ENCODE measurements at places on chromosomes 5 and 9.

GRCh38 chr9:14213504-14213903 lies 100.4 kb downstream of the NFIB start:
- no peak for DNase-seq

- no peak for DNase-seq
Observed at GRCh38 chr5:56071470-56071869, 76.7 kb upstream of the IL6ST start.

GRCh38 chr5:78971998-78972397 lies 13.1 kb downstream of the ARSB start:
- no peak for DNase-seq

- no peak for DNase-seq
Observed at GRCh38 chr5:138018849-138019248, 14.0 kb downstream of the FAM13B start.

DNA sequence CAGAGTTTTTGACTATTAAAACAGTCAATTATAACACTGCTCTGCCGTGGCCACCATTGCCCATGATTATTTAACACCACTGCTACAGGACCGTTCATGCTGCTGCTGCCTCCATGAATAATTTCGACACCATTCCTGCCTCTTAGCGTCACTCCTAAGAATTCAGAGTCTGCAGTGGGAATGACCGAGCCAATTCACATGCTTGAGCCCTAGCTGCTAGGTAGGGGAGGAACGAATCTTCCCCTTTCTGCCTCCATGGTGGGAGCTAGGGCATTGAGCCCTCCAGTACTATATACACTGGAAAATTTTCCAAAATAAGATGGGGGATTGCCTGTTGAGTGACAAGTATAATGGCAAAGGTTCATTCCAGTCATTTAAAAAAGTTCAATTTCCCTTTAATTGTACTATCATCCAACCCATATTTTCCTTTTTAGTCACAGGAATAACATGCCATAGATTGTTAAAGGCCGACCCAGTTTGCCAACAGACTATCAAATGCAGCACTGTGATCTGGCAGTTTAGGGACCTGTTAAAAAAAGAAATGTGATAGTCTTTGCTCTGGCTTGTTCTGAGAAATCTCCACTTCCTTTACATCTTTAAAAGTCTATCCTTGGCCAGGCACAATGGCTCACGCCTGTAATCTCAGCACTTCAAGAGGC lies 13.5 kb upstream of the B4GALT1 start:
- no peak for DNase-seq

GRCh38 chr5:128777052-128777451 lies 188.2 kb upstream of the SLC27A6 start:
- no peak for DNase-seq

GRCh38 chr5:173056783-173057061 lies 570 bp downstream of the CREBRF start:
- no peak for DNase-seq

GRCh38 chr9:72576087-72576486 lies 54.7 kb downstream of the TMC1 start:
- DNase-seq, result no peak

- DNase-seq, result no peak
Observed at GRCh38 chr9:26561928-26562327, 330.7 kb downstream of the CAAP1 start.

DNA sequence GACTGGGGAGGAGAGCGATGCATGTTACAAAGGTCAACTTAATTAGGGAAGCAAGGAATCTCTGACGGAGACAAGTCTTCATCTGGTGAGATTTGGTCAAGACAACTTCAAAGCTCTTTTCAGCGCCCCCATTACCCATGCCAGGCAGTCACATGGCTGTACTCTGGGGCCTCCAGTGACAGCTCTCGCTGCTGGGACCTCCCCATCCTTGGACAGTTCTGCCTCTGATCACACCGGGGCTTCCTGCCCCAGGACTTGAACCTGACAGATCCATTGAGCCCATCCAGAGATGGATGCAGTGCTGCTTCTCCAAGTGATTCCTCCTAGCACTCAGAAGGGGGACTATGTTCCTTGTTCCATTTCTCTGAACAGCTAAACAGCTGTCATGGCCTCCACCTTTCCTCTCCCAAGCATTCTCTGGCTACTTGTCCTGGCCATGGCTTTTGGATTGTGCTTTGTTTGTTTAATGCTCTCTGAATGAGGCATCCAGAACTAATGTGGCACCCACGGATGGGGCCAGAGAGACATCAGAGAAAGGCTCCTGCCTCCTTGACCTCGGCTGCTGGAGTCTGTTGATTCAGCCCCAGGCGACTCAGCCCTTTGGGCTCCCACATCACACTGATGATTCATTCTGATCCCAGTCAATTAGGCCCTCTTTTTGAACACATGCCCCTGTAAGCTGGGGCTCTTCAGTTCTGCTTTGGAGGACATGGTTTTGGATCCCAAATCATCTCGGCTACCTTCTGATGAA lies 122.1 kb upstream of the ADAMTS16 start:
- DNase-seq, result no peak

GRCh38 chr5:56311306-56311905 lies 78.3 kb upstream of the ANKRD55 start:
- DNase-seq, result no peak

- no peak for DNase-seq
Observed at GRCh38 chr5:83026930-83027687, 50.1 kb downstream of the TMEM167A start.

DNA sequence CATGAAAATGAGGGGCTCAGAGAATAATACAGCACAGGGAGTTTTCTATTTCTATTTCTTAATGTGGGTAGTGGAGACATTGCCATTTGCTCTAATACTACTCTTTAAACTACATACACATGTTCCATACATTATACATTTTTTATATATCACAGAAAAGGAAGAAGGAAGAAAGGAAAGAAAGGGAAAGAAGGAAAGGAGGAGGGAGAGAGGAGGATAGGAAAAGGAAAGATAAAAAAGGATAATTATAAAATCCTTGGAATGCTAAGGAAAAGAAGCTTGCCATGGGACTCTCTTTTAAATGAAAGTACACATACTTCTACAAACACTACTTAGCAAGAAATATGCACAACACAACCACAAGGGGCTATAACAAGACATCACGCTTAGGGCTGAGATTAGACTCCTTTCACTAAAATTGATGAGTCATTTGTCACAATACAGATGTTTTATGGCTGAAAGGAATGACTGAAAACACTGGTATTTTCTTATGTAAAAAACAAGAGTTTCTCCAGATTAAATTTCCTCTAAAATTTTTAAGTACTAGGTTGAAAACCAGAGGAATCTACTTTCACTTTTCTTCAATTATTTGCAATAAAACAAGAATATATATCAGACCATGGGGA lies 219.8 kb downstream of the ARL15 start:
- no peak for DNase-seq

DNA sequence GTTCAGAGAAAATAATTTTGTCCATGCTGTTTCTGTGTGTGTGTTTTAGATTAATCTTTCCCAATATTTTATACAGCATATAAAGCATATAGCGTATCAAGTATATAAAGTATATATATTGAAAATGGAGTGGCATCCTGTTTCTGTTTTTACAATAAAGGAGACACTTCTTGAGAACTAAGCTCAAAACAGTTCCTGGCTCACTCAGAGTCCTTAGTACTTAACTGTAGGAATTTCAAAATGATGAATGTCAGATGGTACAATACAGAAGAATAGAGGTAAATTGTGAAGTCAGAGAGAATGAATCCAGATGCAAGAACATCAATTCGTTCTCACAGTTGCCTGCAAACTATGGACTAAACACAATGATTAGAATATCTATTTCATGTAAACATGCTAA lies 68.7 kb upstream of the TAS2R1 start:
- DNase-seq, result no peak

DNA sequence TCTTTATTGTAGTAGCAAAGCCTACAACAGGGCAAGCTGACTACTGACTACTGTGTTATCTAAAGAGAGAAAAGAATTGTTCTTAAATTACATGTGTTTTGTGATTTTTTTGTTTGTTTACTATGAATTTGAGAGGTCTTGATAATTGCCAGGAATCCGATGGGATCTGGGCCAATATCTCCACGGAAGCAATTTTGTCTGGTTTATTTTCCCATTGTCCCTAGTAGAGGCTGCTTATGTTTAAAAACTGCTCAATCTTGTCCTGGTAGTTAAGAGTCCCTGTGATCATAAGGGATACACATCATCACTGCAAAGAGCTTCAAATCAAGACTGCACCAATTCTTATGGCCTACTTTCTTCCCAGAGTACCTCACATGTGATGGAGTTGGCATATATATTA lies 94.4 kb downstream of the GLDC start:
- DNase-seq, result no peak

- DNase-seq, result no peak
Observed at GRCh38 chr9:112754578-112754977, 4.0 kb downstream of the SNX30 start.

GRCh38 chr5:139385061-139386049 lies 2.3 kb upstream of the SLC23A1 start:
- DNase-seq, result no peak

DNA sequence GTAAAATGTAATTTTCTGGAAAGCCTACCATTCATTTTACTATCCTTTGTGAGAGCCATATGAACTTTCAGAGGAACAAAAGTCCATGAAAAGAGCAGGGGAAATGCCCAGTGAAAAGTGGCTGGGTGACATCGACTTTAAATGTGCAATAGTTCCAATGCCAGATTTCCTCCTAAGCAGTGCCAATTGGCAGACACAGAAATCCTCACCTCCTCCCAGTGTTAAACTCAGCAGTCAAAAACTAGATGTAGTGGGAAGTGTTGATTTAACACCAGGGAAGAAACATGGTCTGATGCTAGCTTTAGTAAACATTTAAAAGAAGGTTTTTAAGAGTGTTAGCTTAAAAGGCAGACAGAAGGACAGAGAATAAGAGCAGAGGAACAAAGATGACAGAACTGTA lies 2055.2 kb downstream of the MAT2B start:
- DNase-seq, result no peak

DNA sequence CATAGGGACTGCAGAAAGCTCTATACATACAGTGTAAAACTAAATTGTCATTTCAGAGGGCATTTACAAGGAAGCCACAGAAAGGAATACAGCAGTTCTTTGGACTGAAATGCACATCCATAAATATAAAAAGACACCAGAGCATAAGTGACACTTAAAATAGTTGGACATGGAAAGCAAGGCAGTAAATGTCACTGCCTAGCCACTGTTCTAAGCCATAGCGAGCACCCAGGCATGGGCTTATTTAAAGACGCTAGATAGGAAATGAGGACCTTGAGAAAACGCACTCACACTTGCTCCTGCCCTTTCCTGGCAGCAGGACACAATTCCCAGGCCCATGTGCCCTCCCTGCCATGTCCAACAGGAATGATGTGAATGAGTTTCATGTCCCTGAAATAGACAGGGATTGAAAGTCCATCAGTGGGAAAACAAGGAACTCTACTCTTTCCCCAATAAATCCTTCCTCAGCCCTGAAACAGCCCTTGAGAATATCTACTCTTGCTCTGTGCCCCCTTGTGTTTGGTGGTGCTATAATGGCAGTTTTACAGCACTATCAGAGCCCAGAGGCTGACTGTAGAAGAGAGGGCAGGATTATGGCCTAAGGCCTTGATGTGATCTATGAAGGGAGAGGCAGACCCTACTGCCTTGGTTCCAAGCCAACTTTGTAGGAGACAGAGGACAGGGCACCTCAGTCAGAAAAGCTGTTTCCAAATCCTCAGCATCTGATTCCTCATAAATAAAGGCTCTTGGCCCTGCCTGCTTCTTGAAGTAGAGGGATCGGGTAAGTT lies 182.9 kb downstream of the SAXO1 start:
- DNase-seq, result no peak

DNA sequence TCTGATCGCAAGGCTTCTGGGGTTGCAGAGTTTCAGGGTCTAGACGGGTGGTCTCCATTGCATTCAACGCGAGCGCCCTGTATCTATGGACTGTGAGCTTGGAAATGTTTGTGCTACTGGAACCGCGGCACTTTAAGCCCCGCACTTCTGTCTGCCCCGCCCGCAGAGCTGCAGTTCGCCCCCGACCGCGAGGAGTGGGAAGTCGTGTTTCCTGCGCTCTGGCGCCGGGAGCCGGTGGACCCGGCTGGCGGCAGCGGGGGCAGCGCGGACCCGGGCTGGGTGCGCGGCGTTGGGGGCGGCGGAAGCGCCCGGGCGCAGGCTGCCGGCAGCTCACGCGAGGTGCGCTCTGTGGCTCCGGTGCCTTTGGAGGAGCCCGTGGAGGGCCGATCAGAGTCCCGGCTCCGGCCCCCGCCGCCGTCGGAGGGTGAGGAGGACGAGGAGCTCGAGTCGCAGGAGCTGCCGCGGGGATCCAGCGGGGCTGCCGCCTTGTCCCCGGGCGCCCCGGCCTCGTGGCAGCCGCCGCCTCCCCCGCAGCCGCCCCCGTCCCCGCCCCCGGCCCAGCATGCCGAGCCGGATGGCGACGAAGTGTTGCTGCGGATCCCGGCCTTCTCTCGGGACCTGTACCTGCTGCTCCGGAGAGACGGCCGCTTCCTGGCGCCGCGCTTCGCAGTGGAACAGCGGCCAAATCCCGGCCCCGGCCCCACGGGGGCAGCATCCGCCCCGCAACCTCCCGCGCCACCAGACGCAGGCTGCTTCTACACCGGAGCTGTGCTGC lies 1.0 kb downstream of the ADAMTS19 start:
- DNase-seq, result no peak

DNA sequence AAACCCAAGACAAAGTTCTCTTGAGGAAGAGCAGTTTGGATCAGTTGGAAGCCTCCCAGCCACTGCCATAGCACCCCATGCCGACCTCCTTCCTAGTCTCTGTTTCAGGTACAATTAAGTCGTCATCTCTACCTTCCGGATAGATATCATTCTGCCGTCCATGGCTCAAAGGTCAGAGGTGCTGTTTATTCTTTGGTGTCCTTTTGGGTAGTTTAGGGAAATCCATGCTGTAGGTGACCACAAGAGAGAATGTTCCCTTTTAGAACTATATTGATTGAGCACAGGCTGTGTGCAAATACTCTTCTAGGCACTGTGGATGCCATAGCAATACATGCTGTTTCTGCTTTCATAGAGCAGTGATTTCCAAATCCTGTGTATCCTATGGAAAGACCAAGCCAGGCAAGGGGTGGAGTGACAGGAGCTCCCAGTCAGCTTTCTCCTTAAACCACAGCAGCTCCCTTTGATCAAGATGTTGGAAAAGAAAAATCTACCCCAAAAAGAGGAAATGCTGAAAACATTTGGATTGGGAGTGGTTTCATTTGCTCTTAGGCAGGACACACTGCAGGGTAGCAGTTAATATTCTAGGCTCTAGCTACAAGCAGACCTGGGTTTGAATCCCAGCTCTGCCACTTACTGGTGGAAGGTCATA lies 127.9 kb downstream of the PALM2AKAP2 start:
- DNase-seq, result no peak

- DNase-seq, result no peak
Observed at GRCh38 chr5:51487952-51488351, 104.7 kb downstream of the ISL1 start.

DNA sequence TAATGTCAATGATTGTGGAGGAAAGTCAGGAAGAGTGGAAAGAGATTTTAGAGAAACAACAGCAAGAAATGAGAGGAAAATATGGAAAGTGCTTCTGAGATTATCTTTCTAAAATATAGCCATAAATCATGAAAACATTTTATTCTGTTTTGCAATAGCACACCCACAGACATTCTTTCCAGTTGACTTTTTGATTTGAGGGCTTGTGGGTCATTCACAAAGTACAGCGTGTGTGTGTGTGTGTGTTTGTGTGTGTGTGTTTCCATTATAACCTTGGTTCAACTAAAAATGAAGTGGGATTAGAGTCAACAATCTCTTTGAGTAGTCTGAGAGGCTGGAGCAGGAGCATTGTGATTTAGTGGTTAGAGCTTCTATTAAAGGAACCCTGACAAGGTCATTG lies 116.6 kb upstream of the GAS1 start:
- no peak for DNase-seq

- no peak for DNase-seq
Observed at GRCh38 chr5:10611290-10611689, 47.4 kb downstream of the ANKRD33B start.

- DNase-seq, result no peak
Observed at GRCh38 chr5:137122075-137122474, 377.1 kb downstream of the SPOCK1 start.
